ENCODE measurements at places on chromosomes 3 and 15.

DNA sequence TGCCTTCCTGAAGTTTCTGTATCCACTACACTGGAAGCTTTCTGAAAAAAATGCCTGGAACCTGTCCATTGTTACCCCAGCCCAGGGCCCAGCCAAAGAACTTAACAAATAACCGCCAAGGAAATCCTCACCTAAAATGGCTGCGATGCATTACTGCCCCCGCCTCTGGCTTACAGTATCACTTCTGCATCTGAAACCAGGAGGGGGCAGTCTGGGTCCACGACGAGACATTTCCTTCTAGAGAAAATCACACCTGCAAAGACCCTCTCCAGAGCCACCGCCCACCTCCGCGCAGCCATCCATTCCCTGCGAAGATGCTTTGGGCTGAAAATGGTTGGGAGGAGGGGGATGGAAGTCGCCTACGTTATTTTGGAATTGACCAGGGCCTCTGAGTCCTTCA lies 22.4 kb upstream of the CELF6 start:
- DNase-seq, result peak; percentile 54

- DNase-seq, result no peak
These were observed 213.9 kb downstream of the CLSTN2 start for GRCh38 chr3:140148824-140149390.

GRCh38 chr3:186151077-186151971 lies 42.4 kb upstream of the ETV5 start:
- peak; percentile 60 for DNase-seq

DNA sequence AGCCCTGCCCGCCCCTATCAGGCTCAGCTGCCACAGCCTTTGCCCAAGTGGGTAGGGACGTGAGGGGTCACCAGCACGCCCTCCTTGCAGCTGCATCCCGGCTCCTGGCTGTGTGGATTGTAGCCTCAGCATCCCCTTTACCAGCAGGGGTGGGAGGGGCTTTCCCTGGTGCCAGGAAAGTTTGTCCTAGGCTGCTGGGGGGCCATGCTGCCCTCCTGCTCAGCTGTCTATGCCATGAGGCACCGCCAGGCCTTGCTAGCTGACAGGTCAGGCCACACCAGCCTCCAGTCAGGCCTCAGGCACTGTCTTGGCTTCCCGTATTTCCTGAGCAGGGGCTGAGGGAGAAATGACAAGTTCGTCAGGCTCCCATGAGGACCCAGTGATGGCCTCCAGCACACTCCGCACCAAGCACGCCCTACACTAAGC lies 32.3 kb downstream of the TKT start:
- DNase-seq, result no peak

DNA sequence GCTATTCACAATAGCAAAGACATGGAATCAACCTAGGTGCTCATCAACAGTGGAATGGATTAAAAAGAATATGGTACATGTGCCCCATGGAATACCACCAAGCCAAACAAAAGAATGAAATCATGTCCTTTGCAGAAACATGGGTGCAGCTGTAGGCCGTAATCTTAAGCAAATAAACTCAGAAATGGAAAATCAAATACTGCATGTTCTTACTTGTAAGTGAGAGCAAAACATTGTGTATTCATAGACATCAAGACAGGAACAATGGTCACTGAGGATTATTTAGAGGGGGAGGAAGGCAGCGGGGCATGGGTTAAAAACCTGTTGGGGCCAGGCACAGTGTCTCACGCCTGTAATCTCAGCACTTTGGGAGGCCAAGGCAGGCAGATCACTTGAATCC lies 304.7 kb upstream of the ROBO2 start:
- DNase-seq, result no peak

GRCh38 chr3:9690451-9691450 lies 12.9 kb upstream of the CPNE9 start:
- DNase-seq, result peak; percentile 66

- DNase-seq, result no peak
These were observed 317.3 kb upstream of the NECTIN3 start for GRCh38 chr3:110754212-110754916.

DNA sequence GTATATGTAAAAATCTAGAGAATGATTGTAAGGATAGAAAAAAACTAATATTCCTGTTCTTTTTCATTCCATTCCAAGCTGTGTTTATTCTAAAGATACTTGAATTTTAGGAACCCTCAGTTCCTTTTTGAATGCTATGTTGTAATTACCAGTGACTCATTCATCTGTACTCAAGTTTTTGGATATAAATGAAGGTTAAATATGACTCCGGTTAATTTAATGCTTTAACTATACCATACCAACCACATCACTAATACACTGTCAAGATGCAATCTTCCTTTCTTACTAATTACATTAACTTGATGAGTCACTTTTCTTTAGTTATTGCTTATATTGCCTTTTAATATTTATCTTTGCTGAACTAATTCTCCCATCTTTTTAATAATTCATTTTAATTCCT lies 68.8 kb upstream of the ZNF148 start:
- DNase-seq, result no peak

GRCh38 chr3:107024551-107025026 lies 352.6 kb upstream of the CCDC54 start:
- no peak for DNase-seq

- DNase-seq, result no peak
These were observed 8.8 kb downstream of the CPNE9 start for GRCh38 chr3:9712415-9712814.

GRCh38 chr15:43183270-43183669 lies 1.9 kb upstream of the CCNDBP1 start:
- DNase-seq, result no peak

- no peak for DNase-seq
These were observed 113.5 kb upstream of the LMOD3 start for GRCh38 chr3:69235882-69236281.

DNA sequence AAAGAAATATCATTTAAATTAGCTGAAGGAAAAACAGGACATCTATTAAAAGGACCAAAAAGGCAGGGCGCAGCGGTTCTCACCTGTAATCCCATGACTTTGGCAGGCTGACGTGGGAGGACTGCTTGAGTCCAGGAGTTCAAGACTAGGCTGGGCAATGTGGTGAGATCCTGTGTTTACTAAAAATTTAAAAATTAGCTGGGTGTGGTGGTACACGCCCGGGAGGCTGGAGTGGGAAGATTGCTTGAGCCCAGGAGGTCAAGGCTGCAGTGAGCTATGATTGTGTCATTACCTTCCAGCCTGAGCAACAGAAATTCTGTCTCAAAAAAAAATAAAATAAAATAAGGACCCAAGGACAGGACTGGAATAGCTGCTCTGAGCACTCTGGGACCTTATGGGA lies 16.2 kb upstream of the HERC1 start:
- DNase-seq, result no peak

DNA sequence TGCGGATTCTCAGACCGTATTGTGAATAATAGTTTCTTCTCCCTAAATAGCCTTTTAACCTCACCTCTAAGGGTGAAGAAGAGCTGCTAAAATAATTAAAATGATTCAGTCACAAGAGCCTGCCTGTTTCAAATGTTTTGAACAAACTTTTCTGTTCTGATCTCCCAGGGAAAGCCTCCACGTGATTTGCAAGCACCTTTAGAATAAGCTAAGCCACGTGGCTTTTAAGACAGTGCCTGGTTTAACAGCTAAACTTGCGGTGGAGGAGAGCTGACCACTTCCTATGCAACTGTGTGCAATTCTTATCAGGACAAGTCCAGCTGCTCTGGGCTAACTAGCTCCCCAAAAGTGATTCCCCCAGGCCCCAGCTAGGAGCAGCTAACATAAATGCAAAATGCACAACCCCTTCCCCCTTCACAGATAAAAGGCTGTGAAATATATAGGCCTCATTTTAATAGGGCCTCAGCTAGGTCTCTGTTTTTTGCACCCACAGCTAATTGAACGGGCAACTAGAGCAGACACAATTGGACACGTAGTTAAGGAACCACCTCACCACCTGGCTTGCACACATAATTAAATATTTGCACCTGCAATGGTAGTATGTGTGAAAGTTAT lies 401.2 kb upstream of the NR2F2 start:
- no peak for DNase-seq

- DNase-seq, result no peak
These were observed 16.2 kb upstream of the ZFYVE19 start for GRCh38 chr15:40790718-40791117.

GRCh38 chr15:49242820-49243219 lies 72.8 kb downstream of the GALK2 start:
- no peak for DNase-seq

- DNase-seq, result no peak
These were observed 204.1 kb upstream of the SUCLG2 start for GRCh38 chr3:67858492-67858891.

- no peak for DNase-seq
These were observed 186.5 kb upstream of the SLITRK3 start for GRCh38 chr3:165382672-165383071.

DNA sequence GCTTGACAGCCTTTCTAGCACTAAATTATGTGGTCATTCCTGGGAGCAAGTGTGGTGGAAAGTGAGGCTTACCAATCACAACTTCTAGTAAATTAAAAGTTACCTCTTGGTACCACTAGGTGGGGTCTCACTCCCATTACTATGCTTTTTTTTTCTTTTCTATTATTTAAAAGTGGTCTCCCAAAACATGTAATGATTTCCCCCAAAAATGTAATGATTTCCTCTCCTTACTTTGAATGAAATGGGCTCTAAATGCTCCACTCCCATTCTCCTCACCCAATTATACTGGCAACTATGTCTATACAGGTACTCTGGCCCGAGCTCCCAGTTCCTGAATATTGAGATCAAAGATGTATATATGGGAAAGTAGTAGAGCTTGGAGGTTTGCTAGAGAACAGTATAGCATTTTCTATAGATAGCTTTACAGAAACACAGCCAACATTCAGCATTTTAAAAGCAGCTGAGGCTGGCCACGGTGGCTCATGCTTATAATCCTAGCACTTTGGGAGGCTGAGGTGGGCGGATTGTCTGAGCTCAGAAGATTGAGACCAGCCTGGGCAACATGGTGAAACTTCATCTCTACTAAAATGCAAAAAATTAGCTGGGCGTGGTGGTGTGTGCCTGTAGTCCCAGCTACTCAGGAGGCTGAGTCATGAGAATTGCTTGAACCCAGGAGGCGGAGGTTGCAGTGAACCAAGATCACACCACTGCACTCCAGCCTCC lies 70.9 kb downstream of the DCUN1D1 start:
- DNase-seq, result peak; percentile 54

GRCh38 chr3:52093756-52094545 lies 37.6 kb upstream of the DUSP7 start:
- no peak for DNase-seq
